ENCODE measurements at places on chromosomes 3 and 15. TPM values are rescaled to one million over a fixed set of nuclear protein-coding genes. Genes with fewer than 3 reads are reported as not detected.

GRCh38 chr3:129996073-129996472 lies 21.6 kb downstream of the TRH start:
- no peak overlapping the region for H3K27ac ChIP-seq
- no peak for DNase-seq
- no peaks in the 10 kb centered on the region for H3K36me3 ChIP-seq
- no peaks in the 10 kb centered on the region for H3K4me1 ChIP-seq
- no peaks in the 10 kb centered on the region for H3K27me3 ChIP-seq

The ITIH4 gene
- 12.2 TPM for total RNA-seq

- no peak for DNase-seq
- no peak overlapping the region for H3K27ac ChIP-seq
- H3K4me3 ChIP-seq, result no peak overlapping the region
Measured at GRCh38 chr3:13934315-13934714, 54.4 kb upstream of the WNT7A start.

GRCh38 chr15:89998141-89998661 lies 2.9 kb upstream of the ZNF710 start:
- no peak overlapping the region for H3K4me3 ChIP-seq
- H3K27ac ChIP-seq, result no peak overlapping the region
- no peaks in the 10 kb centered on the region for H3K27me3 ChIP-seq
- H3K36me3 ChIP-seq, result no peaks in the 10 kb centered on the region

GRCh38 chr3:21747966-21748555 lies 2.9 kb downstream of the ZNF385D start:
- no peaks in the 10 kb centered on the region for H3K36me3 ChIP-seq
- H3K27ac ChIP-seq, result peak overlapping the region; percentile 10
- DNase-seq, result no peak

DNA sequence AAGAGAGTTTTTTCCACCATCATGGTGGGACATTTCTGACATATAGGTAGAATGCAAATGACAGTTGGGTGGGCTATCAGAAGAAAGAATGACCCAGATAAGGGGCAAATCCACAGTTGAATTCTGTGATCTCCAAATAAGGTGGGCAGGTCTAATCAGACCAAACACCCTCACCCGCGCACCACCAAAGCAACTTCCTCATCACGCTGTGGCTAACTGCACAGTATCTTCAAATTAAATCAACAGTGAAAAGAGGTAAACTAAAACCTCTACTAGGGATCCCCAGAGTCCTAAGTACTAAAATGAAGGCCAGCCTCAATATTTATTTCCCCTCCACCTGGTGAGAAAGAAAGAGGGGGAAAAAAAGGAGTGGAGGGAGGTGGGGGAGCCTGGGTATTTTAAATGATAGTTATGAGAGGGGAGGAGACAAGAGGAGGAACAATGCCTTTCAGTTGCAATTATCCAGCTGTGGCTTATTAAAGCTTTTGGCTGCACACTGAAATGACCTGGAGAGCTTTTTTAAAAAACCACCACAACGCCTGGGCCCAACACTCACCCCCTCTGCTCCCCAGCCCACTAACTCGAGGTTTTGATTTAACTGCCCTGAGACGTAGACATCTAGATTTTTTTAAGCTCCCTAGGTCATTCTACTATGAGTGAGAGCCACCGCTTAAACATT lies 61.0 kb downstream of the LRIG1 start:
- peak overlapping the region; percentile 89 for H3K27ac ChIP-seq
- H3K4me3 ChIP-seq, result no peak overlapping the region
- H3K4me1 ChIP-seq, result peaks cover 91% of the 10 kb centered on the region
- no peaks in the 10 kb centered on the region for H3K27me3 ChIP-seq
- peak; percentile 60 for DNase-seq

DNA sequence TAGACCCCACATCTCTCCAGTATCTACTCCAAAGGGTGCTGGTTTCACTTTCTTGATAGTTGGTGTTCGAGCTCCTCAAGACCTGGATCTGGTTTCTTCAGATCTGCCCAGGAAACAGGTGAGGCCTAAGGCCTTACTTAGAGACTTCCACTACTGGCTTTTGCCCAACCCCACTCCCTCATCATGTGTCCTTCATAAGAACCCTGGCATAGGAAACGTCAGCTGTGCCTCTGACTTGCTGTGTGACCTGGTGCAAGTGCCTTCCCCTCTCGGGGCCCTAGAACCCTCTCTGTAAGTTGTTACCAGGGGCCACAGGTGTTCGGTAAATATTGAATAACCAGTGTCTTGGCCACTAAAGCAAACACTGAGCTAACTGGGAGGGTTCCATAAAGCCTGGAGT lies 3.9 kb downstream of the OXTR start:
- no peak overlapping the region for H3K4me3 ChIP-seq
- peaks cover 25% of the 10 kb centered on the region for H3K4me1 ChIP-seq
- no peak overlapping the region for H3K27ac ChIP-seq
- DNase-seq, result no peak
- H3K36me3 ChIP-seq, result no peaks in the 10 kb centered on the region

The SOX2 gene
- 7.1 TPM for total RNA-seq

The CELSR3 gene
- 0.36 TPM for total RNA-seq

The THUMPD3 gene
- total RNA-seq, result 33.5 TPM

GRCh38 chr3:57064001-57064400 lies 3.5 kb downstream of the SPATA12 start:
- DNase-seq, result no peak
- H3K36me3 ChIP-seq, result no peaks in the 10 kb centered on the region

The VIPR1 gene
- total RNA-seq, result 8.9 TPM

GRCh38 chr3:5011555-5012256 lies 32.5 kb downstream of the BHLHE40 start:
- no peak overlapping the region for H3K4me3 ChIP-seq
- H3K27ac ChIP-seq, result no peak overlapping the region
- peak; percentile 64 for DNase-seq

- no peaks in the 10 kb centered on the region for H3K4me1 ChIP-seq
- no peaks in the 10 kb centered on the region for H3K27me3 ChIP-seq
- no peaks in the 10 kb centered on the region for H3K36me3 ChIP-seq
- H3K4me3 ChIP-seq, result no peak overlapping the region
- DNase-seq, result no peak
- H3K27ac ChIP-seq, result no peak overlapping the region
Measured at GRCh38 chr15:39807791-39808190, 25.1 kb upstream of the FSIP1 start.

The ZNF385D gene
- 1.2 TPM for total RNA-seq

- H3K36me3 ChIP-seq, result no peaks in the 10 kb centered on the region
- H3K4me1 ChIP-seq, result peaks cover 72% of the 10 kb centered on the region
- H3K4me3 ChIP-seq, result no peak overlapping the region
- H3K27me3 ChIP-seq, result no peaks in the 10 kb centered on the region
Measured at GRCh38 chr3:129593595-129594339, 12.7 kb downstream of the PLXND1 start.

- H3K27ac ChIP-seq, result no peak overlapping the region
- no peaks in the 10 kb centered on the region for H3K36me3 ChIP-seq
- H3K27me3 ChIP-seq, result no peaks in the 10 kb centered on the region
- no peak overlapping the region for H3K4me3 ChIP-seq
Measured at GRCh38 chr3:53180305-53181023, 19.5 kb downstream of the PRKCD start.

The BFSP2 gene
- not detected for total RNA-seq

The THBS1 gene
- total RNA-seq, result 291 TPM

DNA sequence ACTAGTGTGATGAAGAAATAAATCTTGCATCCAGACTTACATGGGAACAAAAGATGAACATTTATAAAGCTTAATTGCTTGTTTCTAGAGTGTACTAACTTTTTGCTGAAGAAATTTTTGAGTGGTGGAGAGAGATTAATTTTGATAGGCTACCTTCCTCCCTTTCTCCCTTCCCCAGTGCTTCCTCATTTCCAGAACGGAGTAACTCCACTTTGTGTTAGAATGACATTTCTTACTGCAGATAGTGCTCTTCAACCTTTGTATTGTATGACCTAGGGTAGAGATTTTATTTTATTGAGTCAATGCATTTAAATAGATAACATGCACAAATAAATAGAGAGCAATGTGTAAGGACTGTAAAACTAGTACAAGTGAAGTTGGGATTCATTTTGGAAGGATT lies 1.9 kb downstream of the ATP1B3 start:
- H3K27me3 ChIP-seq, result no peaks in the 10 kb centered on the region
- H3K27ac ChIP-seq, result peak overlapping the region; percentile 100
- peaks cover 43% of the 10 kb centered on the region for H3K4me1 ChIP-seq
- no peak for DNase-seq
- H3K36me3 ChIP-seq, result no peaks in the 10 kb centered on the region

DNA sequence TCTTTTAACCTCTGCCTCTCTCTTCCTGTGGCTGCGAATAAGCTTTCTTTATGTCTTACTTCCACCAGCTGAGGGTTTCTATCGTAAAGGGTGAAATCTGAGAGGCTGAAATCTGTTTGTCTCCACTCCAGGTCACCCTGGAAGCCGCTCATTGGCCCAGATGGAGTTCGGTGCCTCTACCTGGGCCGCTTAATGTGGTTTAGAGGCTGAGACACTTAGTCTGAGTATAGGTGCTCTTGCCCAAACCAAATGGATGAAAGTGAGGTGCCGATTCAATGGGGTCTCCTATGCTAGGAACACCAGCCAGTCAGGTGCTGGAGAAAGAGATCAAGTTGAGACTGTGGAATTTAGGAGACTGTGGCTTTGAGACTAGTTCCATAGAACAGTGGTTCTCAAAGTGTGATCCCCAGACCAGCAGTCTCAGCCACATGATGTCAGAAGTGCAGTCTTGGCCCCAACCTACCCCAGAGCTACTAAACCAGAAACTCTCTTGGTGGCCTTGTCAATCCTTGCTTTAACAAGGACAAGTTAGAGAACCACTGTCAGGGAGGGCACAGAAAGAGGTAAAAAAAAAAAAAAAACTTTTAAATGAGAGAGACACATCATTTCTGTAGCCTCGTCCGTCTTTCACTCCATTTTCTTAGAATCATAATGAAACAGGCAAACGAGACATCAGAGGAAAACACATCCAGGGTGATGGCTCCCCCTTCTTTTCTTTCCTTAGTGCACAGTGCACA lies 54.9 kb upstream of the CCR2 start:
- H3K27ac ChIP-seq, result no peak overlapping the region
- DNase-seq, result no peak
- no peaks in the 10 kb centered on the region for H3K27me3 ChIP-seq
- no peak overlapping the region for H3K4me3 ChIP-seq
- H3K36me3 ChIP-seq, result no peaks in the 10 kb centered on the region

DNA sequence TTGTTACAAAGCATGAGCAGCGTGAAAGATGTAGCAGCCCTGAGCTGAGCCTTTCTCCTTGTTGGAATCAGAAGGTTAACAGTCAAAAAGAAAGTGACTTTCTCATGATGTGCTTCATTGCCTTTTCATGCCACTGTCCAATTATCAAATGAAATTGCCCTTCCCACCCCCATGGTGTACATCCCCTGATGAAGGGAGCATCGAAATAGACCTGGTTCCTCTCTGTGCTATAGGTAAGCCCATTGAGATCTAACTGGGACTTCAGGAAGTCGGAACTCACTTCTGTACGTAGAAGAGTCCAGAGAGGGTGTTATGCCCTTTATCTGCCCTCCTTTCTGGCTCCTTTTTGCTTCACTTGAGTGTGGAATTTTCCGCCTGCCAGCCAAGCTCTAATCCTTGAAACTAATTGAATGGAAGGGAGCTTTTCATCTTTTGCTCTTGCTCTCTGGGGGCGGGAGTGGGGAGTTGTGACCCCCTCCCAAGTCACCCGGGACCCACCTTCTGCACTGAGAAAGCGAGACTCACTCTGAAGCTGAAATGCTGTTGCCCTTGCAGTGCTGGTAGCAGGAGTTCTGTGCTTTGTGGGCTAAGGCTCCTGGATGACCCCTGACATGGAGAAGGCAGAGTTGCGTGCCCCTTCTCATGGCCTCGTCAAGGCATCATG lies 20.9 kb downstream of the ABHD6 start:
- H3K27me3 ChIP-seq, result no peaks in the 10 kb centered on the region
- DNase-seq, result no peak
- no peak overlapping the region for H3K4me3 ChIP-seq
- peaks cover 12% of the 10 kb centered on the region for H3K36me3 ChIP-seq

DNA sequence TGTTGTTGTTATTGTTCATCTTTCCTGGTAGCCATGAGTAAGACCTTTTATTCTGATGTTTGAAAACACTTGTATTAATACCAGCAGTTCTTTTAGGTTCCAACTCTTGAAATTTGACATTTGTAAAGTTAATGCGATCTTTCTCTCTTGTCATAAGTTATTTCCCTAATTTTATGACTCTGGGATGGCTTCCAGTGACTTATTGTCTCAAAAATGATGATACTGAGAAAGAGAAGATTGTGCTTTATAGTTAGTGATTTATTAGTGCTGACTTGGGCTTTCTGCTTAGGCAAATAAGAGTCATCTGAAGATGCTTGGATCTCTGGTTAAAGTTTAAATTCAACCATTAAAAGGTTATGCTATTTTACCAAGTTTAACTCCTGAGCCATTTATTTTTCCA lies 715.2 kb downstream of the GRM7 start:
- H3K4me3 ChIP-seq, result no peak overlapping the region
- H3K36me3 ChIP-seq, result no peaks in the 10 kb centered on the region
- H3K27me3 ChIP-seq, result no peaks in the 10 kb centered on the region
- no peak overlapping the region for H3K27ac ChIP-seq
- no peaks in the 10 kb centered on the region for H3K4me1 ChIP-seq

GRCh38 chr3:190210608-190211007 lies 89.9 kb upstream of the P3H2 start:
- no peak overlapping the region for H3K27ac ChIP-seq
- no peaks in the 10 kb centered on the region for H3K4me1 ChIP-seq
- H3K36me3 ChIP-seq, result no peaks in the 10 kb centered on the region
- no peak overlapping the region for H3K4me3 ChIP-seq
- no peak for DNase-seq

DNA sequence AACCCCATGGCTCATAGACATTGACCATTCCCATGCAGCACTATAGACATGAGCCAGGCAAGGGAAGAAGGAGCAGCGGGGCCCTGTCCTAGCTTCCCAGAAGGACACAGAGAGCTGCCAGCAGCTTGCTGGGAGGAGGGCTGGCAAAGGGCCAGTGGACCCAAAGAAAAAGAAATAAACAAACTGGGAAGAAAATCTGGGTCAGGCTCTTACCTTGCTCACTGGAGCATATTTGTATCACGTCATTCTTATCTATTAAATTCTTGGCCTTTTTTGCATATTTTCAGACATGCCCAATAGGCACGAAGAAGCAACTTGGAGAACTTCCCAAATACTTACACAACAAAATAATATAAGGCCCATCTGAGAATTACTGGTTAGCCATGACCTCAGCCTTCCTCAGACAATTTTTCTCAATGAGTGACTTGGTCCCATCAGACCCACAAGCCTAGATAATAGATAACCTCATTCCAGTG lies 28.4 kb downstream of the RASGRP1 start:
- no peak overlapping the region for H3K4me3 ChIP-seq
- H3K4me1 ChIP-seq, result peaks cover 3% of the 10 kb centered on the region
- H3K27me3 ChIP-seq, result no peaks in the 10 kb centered on the region
- H3K27ac ChIP-seq, result no peak overlapping the region
- peak; percentile 67 for DNase-seq

DNA sequence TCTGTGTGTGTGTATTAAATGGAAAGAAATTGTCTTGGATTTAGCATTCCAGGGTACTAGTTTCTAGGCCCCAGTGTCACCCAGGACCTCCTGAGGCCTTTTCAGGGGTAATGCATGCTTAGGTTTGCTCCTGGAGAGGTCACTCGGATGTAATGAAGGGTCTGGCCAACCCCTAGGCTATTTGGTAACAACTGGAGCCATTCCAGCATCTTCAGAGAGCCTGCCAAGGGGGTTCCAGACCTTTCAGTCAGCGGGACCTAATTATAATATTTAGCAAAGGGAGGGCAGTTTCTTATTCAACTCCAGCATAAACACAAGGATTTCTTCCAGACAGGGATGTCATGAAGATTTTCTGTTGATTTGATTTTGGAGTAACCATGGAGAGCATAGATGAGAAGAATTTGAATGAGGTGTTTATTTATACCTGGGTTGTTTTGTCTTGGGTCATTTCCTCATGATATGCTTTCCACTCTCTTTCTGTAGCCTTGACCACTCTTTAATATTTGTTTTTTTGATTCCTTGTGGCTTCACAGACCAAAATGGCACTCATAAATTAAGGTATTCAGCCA lies 17.4 kb downstream of the KAT2B start:
- H3K4me1 ChIP-seq, result peaks cover 41% of the 10 kb centered on the region
- no peak for DNase-seq
- H3K4me3 ChIP-seq, result no peak overlapping the region
- H3K27me3 ChIP-seq, result no peaks in the 10 kb centered on the region

Measured in sigmoid colon (tissue), 7 donors.